ENCODE measurements at places on chromosomes 2 and 18.

GRCh38 chr2:220332886-220333285 lies 705.5 kb downstream of the SLC4A3 start:
- DNase-seq = no peak

GRCh38 chr2:29580223-29580622 lies 341.2 kb downstream of the ALK start:
- DNase-seq = no peak

DNA sequence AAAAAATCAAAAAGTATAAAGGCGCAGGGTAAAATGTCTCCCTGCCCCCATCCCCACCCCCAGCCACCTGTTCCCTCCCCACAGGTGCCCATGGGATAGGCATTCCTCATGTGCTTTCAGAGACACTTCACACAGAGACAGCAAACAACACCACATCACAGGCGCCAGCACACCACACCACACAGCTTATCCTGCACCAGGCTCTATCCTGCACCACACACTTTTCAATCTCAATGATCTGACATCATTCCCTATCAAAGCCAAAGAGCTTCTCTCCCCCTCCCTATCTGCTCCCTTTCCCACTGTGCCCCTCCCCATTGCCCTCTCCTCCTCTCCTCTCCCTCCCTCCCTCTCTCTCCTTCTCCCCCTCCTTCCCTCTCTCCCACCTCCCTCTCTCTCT lies 15.5 kb downstream of the FAM178B start:
- no peak for DNase-seq

DNA sequence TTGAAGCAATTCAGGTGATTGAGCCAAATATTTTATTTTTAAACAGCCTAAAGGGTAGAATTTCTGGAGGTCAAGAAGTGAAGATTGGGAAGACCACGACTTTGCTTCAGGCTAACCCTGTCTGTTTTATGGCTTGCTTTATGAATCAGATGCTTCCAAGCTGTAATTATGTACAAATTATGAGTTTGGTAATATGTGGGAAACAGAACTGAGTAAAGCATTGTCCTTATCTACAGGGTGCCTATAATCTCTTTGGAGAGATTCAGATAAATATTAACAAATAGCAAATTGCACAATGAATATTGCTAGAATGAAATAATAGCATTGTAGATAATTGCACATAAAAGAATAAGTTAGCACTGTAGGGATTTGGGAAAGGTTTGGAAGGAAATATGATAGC lies 539.4 kb upstream of the CDH2 start:
- no peak for DNase-seq

- no peak for DNase-seq
These were observed 10.7 kb downstream of the EFEMP1 start for GRCh38 chr2:55912926-55913325.

All from astrocyte (in vitro differentiated cells and primary cell).